WTC11 (cell line): ENCODE measurements at places on chromosomes 12 and 14. TPM values are rescaled to one million over a fixed set of nuclear protein-coding genes. Genes with fewer than 3 reads are reported as not detected.

Gene RFLNA
- total RNA-seq: 6.3 to 11.3 TPM (median 10.2 TPM) in 3 replicates

DNA sequence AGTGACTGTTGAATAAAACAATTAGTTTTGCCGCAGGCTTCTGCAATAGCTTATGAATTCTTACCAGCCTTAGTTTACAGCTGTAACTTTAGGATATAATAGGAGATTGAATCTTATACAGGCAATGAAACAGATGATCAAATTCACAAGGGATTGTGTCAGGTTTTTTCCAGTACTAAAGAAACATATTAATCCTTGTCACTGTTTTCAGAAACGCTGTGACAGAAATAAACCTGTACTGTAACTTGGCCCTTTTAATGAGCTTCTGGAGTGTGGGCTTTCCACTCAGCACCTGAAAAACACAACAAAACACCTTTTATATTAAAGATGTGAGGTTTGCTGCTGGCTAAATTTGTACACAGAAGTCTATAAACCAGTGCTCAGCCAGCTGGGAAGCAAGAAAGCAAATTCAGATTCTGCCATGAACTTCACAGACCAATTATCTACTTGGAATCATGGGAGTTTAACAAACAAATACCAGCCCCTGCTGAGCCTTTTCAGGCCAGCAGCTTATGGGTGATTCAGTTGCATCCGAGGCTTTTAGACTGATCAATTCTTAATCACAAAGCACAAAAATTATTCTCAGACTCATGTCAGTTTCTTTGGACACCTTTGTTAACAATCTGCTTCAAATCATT, 109.5 kb downstream of the FOXG1 start:
- H3K36me3 ChIP-seq: no peaks in the 10 kb centered on the region
- no peak overlapping the region for H3K27ac ChIP-seq
- no peak for DNase-seq
- H3K4me3 ChIP-seq: no peak overlapping the region

DNA sequence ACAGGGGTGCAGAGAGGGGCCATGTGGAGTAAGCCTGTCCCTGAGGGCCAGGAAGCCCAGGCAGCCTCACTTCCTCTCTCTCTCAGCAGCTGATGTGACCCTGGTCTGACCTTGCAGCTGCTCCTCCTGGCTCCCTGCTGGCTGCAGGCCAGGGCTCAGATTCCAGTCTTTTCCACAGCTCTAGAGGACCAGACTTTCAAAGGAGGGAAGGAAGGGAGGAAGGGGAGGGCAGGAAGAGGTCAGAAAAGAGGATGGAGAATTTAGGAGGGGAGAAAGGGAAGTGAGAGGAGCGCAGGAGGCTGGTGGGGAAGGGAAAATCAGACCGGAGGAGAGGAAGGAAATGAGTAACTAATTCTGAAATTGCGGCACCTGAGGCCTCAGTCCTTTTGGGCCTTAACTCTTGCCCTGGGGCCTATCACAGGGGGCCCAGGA, 40.9 kb upstream of the VASH1 start:
- H3K4me1 ChIP-seq: peaks cover 21% of the 10 kb centered on the region
- peaks cover 2% of the 10 kb centered on the region; the same call in 1 of the 2 replicates for H3K27me3 ChIP-seq
- no peak overlapping the region for H3K4me3 ChIP-seq
- H3K27ac ChIP-seq: no peak overlapping the region
- no peaks in the 10 kb centered on the region for H3K36me3 ChIP-seq

DNA sequence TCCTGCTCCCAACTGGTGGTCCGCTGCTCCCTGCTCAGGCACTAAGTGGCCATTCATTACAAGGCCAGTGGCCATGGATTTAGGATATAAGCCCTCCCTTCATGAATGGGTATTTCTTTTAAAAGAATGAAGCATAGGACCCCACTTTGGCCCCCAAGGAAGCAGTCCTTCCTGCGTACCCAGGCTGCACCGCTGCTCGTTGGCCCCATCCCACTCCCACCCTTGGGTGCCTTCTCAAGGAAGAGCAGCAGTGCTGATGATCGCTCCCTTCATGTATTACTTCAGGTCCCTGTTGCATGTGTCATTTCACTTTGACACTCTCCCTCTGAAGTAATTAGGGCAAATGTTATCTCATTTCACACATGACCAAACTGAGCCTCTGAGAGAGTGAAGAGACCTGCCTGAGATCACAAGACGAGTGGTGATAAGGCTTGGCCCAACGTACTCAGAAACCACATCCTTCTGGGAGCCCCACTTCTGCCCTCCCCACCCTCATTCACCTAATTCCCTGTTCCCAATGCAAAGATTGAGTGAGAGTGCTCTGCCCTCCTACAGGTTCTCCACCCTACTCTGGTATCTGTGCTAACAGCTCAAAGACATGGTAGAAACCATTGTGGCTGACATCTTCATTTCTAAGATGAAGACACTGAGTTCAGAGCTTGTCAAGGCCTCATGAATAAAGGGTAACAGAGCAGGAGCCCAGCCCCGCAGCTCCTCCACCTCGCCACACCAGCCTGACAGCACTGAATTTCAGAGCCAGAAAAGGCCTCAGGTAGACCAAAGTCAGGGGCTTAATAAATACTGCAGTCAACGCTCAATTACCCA, 10.3 kb upstream of the KRT2 start:
- DNase-seq: no peak
- no peaks in the 10 kb centered on the region for H3K36me3 ChIP-seq
- H3K27ac ChIP-seq: no peak overlapping the region
- H3K4me1 ChIP-seq: no peaks in the 10 kb centered on the region

DNA sequence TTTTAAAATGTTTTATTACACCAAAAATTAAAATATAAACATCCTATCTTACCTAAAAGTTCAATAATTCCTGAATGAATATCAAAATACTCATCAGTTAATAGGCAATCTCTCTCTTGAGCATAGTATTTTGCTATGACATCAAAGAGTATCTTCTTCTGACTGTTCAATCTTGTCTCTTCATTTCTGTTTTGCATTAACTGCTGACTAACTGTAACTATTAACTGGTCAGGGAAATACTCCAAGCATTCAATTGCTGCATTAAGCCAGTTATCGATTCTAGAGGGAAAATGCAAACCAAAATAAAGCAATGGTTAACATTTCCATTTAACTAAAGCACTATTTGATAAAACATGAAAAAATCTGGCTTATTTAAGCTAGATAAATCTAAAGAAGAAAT, 13.4 kb downstream of the DEPDC4 start:
- H3K4me3 ChIP-seq: no peak overlapping the region
- no peaks in the 10 kb centered on the region; the same call in 1 of the 2 replicates for H3K36me3 ChIP-seq
- no peaks in the 10 kb centered on the region for H3K4me1 ChIP-seq
- no peaks in the 10 kb centered on the region for H3K27me3 ChIP-seq

DNA sequence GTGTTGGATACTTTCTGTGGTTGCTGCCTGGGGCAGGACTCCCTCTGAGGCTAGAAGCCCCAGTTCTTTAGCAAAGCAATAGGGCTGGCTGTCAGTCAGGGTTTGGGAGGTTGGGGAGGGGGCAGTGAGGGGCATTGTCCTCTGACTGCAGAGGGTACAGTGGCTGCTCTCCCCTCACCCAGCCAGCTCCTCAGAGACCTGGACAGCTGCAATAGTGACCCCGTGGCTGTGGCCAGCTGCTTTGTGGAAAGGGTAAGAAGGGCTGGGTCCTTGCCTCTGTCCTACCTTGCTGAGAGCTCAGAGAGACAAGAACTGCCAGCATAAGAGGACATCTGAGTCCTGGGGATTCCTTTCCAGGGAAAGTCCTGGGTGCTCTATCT, 25.8 kb downstream of the PLEKHG3 start:
- no peak for DNase-seq
- H3K4me1 ChIP-seq: peaks cover 26% of the 10 kb centered on the region
- H3K36me3 ChIP-seq: peaks cover 48% of the 10 kb centered on the region
- no peaks in the 10 kb centered on the region for H3K27me3 ChIP-seq
- H3K27ac ChIP-seq: peak overlapping the region; percentile 47

DNA sequence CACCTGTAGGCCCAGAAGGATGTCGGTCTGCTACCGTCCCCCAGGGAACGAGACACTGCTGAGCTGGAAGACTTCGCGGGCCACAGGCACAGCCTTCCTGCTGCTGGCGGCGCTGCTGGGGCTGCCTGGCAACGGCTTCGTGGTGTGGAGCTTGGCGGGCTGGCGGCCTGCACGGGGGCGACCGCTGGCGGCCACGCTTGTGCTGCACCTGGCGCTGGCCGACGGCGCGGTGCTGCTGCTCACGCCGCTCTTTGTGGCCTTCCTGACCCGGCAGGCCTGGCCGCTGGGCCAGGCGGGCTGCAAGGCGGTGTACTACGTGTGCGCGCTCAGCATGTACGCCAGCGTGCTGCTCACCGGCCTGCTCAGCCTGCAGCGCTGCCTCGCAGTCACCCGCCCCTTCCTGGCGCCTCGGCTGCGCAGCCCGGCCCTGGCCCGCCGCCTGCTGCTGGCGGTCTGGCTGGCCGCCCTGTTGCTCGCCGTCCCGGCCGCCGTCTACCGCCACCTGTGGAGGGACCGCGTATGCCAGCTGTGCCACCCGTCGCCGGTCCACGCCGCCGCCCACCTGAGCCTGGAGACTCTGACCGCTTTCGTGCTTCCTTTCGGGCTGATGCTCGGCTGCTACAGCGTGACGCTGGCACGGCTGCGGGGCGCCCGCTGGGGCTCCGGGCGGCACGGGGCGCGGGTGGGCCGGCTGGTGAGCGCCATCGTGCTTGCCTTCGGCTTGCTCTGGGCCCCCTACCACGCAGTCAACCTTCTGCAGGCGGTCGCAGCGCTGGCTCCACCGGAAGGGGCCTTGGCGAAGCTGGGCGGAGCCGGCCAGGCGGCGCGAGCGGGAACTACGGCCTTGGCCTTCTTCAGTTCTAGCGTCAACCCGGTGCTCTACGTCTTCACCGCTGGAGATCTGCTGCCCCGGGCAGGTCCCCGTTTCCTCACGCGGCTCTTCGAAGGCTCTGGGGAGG, at the start of gene LTB4R:
Gene LTB4R (plus strand): TSS at position 857 of the 959 bp plus-strand sequence. CDS start 4,150 bp downstream, outside the sequence.
- peaks cover 12% of the 10 kb centered on the region for H3K36me3 ChIP-seq
- H3K4me1 ChIP-seq: peaks cover 15% of the 10 kb centered on the region
- peak within 1 kb of the TSS; percentile 47 for H3K4me3 ChIP-seq
- H3K27ac ChIP-seq: no peak within 1 kb of the TSS
- DNase-seq: peak; percentile 78

DNA sequence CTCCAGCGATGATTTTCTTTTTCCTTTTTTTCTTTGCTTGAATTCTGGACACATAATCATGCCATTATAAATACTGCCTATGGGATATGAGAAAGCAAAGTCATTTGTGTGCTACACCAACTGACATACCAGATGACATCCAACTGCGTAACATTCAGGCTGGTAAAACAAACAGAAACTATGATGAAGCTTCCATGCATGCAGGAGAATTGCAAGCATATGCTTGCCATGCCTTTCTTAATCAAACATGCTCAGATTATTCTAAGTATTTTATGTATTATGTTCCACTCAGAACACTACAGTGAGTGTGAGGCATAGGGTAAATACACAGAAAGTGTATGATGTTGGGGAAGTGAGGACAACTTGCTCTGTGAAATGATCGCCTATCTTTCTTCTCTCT, 97.4 kb downstream of the C12orf50 start:
- H3K36me3 ChIP-seq: peaks cover 8% of the 10 kb centered on the region
- no peaks in the 10 kb centered on the region for H3K4me1 ChIP-seq
- H3K27ac ChIP-seq: no peak overlapping the region
- no peak overlapping the region for H3K4me3 ChIP-seq
